ENCODE measurements at places on chromosomes 6 and 20.
A peak's percentile ranks its signal among the peaks of the same experiment; 100 is the strongest.

DNA sequence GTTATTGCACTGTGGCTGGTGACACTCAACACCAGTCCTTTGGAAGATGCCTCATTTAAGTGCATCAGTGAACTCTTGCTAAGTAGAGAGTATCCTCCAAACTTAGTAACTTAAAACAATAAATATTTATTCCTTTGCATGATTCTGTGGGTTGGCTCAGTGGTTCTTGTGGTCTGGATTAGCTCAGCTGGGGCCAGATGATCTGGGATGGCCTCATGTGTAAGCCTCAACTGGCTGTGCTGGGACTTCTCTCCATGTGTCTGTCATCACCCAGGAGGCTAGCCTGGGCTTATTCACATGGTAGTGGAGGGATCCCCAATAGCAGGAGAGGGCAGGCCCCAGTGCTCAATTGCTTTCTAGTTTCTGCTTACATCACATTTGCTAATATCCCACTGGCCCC lies 8.3 kb downstream of the LRRN4 start:
- no peak for DNase-seq

DNA sequence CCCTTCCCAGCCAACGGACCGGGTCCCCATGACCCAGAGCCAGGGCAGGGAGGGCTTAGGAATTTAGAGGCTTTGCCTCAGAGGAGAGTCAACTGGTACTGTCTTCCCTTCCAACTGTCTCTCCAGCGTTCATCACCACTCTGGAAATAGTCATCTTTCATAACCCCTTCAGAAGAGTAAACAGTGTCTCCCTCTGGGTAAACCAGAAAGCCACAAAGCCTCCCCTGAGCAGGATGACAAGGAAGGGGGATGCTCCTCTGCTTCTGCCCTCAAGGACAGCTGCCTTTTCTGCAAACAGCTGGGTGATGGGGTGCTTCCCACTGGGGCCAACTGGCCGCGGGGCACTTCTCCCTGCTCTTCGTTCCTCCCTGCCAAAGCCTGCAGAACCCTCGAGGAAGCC lies 90.1 kb downstream of the PSMG4 start:
- no peak for DNase-seq

DNA sequence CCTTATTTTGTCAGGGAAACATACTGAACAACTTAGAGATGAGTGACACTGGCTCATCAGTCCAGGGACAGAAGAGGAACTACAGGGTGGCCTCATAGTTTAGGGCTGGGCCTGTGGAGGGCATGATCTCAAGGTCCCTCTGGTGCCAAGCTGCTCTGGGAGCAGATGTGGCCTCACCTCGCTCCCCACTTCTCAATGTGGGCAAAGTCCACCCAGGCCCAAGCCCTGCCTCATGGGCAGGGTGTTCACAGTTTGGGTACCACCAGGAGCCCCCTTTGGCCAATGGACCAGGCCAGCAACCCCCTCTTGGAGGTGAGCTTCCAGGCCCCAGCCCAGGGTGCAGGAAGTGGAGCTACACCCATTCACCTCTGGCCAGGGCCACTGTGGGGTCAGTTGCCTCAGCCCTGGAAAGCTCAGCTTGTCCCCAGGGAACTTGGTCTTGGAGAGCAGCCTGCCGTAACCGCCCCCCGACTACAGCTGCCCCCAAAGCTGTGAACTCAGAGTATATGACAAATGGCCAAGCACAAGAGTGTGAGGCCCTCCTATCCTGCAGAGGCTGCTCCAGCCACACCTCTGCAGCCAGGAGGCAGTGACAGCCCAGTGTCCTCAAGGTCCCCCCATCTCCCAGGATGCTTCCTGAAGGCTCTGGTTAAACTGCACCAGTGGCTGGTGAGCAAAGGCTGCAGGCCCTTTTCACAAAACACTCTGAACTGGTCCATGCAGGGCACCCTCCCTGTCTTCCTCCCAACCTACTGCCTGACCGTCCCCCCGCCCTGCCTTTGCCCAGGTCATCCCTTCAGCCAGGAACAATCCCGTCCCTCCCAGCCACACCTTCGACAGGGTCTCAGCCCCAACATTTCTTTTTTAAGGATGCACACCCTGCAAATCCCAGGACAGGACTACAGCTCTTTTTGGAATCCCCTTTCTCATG lies 3.6 kb downstream of the ADISSP start:
- DNase-seq, result no peak

- no peak for DNase-seq
Measured at GRCh38 chr6:26031151-26031594, 56.1 kb upstream of the HFE start.

- no peak for DNase-seq
Measured at GRCh38 chr6:123547216-123547978, 89.4 kb downstream of the TRDN start.

DNA sequence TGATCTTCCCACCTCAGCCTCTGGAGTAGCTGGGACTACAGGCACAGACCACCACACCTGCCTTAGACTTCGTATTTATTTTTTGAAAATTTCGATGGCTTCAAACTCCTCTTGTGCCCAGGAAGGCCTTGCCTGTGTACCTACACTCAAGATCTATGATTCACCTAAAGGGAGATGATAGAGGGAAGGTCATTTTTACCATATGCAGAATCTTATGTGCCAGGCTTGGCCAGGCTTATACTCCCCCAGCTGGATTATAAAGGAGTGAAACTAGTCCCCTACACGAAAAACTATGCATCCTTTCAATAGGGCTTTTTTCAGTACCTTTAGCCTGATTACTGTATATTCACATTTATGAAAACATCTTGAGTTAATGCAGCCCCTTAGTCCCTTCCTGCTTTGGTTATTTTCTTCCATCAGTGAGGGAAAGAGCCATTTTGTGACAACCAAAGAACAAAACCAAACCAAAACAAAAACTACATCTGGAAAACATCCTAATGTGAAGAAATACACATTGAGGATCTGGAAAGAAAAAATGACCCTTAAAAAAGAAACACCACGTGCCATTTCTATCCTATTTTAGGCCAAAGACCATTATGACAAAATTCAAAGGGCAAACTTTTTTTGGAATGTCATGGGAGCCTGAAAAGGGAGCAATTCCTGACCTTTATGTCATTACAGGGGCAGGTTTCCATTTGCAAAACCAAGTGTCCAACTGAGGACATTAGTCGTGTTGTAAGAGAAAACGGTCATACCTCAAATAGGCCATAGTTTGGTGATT lies 34.7 kb downstream of the RIPOR2 start:
- no peak for DNase-seq

DNA sequence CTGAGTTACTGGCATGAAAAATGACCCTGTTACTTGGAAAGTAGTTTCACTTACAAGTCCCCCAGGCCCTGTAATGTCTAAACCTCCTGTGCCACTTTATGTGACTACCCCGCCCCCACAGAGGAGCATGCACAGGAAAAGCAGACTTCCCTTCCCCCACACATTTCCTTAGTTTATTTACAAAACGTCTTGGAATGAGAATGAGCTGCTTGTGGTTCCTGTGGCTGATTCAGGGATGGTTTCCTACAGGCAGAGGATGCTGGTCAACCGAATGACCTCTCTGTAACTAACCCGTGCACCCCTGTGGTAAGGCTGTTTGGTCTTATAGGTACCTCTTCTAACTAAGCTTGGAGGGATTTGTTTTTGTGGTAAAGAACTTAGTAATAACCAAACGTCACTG lies 28.5 kb downstream of the RSPO3 start:
- no peak for DNase-seq

GRCh38 chr6:68575765-68576439 lies 59.2 kb upstream of the ADGRB3 start:
- no peak for DNase-seq

DNA sequence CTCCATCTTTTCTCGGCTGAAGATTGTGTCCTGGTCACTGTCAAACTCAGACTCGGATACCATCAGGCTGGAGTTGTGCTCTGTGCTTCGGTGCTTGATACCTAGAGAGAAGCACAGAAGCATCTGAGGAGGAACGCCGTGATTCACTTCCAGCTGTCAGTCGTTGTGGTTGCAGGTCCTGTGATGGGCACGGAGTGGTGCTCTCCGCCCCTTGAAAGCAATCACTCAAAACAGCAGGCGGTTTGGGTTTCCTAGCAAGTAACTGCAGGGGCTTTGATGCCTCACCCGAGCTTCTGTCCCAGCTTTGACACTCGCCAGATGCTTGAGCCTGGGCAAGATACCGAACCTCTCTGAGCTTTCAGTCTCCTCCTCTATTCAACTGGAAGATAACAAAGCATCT lies 52.5 kb downstream of the ALDH5A1 start:
- peak; percentile 17 for DNase-seq

DNA sequence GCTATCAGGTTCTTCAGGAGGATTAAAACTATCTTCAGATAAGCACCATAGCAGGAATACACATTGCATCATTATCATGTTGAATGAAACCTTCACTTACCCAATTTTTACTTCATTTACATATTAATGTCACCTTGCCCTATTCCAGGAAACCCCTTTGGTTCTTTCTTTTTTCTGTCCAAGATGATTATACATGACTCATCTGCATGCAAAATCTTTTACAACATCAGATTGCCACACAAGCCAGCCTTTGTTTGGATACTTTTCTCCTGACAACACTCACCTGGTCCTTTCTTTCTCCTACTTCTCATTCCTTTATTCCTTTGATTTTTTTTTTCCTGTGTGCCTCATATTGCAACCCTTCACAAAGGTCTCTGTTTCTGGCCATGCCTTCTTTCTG lies 200.5 kb upstream of the POU3F2 start:
- no peak for DNase-seq

- no peak for DNase-seq
Measured at GRCh38 chr6:39274471-39274870, 39.7 kb downstream of the KCNK17 start.

GRCh38 chr6:163712981-163713380 lies 298.5 kb downstream of the QKI start:
- no peak for DNase-seq

DNA sequence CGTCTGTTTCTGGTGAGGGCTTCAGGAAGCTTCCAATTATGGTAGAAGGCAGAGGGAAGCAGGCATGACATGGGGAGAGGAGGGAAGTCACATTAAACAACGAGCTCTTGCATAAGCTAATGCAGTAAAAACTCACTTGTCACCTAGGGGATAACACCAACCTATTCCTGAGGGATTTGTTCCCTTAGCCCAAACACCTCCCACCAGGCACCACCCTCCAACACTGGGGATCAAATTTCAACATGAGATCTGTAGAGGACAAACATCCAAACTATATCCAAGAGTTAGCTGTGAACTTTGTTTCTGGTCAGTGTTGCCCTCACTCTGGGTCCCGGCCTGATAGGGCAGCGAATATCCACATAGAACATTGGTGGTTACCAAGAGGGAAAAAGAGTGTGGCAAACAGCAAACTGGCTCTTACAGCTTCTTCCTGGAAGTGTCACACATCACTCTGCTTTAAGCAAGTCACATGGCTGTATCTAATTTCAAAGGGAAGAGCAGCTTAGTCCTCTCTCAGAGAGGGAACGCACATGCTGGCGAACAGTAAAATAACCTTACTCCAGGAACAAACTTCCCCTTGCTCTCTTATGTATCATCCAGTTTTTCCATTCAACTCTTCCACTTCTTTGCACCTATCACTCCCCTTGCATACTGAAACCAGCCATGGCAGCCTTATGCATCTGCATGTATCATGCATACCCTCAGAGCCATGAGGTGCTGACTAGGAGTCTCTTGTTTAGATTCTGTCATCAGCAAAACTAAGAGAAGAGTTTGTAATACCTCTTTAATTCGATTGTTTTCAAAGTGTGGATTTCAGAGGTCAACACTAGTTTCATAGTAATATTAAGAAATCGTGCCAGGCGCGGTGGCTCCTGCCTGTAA lies 4.8 kb upstream of the MOCS1 start:
- no peak for DNase-seq

- DNase-seq, result peak; percentile 83
Measured at GRCh38 chr6:18262702-18263417, 1.5 kb downstream of the DEK start.

DNA sequence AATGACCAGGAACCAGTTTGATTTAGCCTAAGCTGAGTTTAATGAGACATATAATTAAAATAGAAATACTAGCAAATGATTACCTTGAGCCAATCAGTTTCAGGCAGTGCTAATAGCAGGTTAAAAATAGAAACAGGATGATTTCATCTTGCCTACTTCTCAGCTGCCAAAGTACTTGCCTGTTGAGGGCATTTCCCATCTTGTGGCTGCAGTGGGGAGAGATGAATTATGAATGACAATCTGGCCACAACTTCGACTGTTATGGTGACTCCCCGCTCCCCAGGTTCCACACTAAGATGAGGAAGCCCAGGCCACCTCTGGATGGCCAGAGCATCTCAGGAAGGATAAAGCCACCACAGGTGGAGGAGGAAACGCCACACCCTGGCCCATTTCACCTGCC lies 31.3 kb downstream of the MBOAT1 start:
- peak; percentile 39 for DNase-seq

- DNase-seq, result no peak
Measured at GRCh38 chr6:148811459-148811858, 64.6 kb downstream of the UST start.

All from GM13977 (cell line).